NCI-H1092 treated with DMSO at 0.1 percent for 48 hours (cell line): ENCODE measurements at places on chromosomes 3 and 15.

GRCh38 chr3:129657261-129658046 is 51.0 kb upstream of the PLXND1 start:
- DNase-seq: no peak

- DNase-seq: peak; percentile 18
These were observed 790 bp downstream of the RAB5A start for GRCh38 chr3:19947549-19948225.

GRCh38 chr3:67620869-67621268 is 33.5 kb downstream of the SUCLG2 start:
- no peak for DNase-seq

- DNase-seq: peak; percentile 39
These were observed 26.5 kb downstream of the CFAP161 start for GRCh38 chr15:81160312-81161159.

GRCh38 chr3:183455089-183455488 is 26.7 kb upstream of the MCF2L2 start:
- no peak for DNase-seq

GRCh38 chr3:46324036-46324435 is 29.9 kb upstream of the CCR2 start:
- DNase-seq: no peak

GRCh38 chr3:98343647-98344507 is 9.8 kb upstream of the OR5K4 start:
- peak; percentile 15 for DNase-seq

- DNase-seq: no peak
These were observed 30.7 kb downstream of the ANKDD1A start for GRCh38 chr15:64942356-64942755.

- no peak for DNase-seq
These were observed 14.3 kb downstream of the ALDH1A3 start for GRCh38 chr15:100893964-100894295.

GRCh38 chr15:66484539-66485112 is 12.9 kb downstream of the SNAPC5 start:
- peak; percentile 26 for DNase-seq

DNA sequence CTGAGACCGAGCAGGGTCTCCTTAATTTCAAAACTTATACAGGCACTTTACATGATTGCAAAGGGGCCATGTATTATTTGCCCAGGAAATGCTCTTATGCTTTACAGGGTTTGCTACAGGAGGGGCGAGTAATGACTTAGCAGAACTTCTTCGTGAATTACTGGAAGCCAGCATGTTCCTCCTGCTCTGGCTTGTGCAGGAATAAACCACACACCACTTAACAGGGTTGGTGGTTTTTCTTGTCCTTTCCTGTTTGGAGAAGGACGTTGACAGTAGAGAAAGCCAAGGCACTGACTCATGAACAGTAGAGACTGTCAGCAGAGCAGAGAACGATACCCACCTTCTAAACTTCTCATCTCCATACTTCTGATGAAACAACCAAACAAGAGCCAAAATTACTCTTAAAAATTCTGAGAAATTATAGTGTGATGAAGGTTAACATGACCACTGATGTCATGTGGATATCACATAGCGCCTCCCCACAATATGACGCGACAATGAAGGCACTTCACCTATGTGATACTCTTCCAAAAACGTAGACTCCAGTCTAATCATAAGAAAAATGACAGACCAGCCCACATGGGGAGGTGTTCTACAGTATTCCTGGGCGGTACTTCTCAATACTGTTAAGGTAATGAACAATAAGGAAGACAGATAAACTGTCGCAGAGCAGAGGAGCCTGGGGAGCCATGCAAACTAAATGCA is 24.7 kb upstream of the MCTP2 start:
- DNase-seq: no peak

GRCh38 chr3:40088527-40089170 is 220.9 kb upstream of the EIF1B start:
- DNase-seq: no peak

DNA sequence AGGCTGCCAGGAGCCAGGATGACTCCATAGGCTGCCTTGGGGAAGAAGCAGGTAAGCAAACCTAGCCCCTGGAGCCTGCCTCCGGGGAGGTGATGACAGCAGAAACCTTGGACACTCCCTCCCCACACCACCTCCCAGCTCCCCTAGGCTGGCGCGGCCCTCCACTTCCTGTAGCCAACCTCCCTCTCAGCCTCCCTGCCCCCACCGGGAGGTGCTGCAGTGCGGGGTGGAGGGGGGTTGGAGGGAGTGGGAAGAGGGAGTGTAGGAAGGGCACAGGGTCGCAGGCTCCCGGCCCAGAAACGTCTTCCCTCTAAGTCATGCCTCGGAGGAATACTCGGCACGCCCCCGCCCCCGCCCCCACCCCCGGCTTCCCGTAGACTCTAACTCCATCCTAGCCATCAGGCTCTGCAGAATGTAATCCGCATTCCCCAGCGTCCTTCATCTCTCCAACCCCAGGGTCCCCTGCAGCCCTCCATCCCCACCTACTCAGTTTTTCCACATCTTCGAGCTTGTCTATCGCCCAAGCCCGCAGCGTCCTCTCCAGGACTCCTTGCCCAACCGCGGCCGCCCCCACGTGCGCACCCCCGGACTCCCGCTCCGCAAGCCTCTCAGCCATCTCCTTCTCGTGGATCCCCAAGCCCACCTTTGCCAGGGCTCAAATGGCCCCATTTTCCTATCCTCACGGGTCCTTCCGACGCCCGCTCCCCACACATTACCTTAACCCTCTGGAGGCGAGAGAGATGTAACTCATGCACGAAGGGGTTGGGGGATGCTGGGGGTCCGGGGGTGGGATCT is 528 bp downstream of the LPCAT4 start:
- peak; percentile 21 for DNase-seq

DNA sequence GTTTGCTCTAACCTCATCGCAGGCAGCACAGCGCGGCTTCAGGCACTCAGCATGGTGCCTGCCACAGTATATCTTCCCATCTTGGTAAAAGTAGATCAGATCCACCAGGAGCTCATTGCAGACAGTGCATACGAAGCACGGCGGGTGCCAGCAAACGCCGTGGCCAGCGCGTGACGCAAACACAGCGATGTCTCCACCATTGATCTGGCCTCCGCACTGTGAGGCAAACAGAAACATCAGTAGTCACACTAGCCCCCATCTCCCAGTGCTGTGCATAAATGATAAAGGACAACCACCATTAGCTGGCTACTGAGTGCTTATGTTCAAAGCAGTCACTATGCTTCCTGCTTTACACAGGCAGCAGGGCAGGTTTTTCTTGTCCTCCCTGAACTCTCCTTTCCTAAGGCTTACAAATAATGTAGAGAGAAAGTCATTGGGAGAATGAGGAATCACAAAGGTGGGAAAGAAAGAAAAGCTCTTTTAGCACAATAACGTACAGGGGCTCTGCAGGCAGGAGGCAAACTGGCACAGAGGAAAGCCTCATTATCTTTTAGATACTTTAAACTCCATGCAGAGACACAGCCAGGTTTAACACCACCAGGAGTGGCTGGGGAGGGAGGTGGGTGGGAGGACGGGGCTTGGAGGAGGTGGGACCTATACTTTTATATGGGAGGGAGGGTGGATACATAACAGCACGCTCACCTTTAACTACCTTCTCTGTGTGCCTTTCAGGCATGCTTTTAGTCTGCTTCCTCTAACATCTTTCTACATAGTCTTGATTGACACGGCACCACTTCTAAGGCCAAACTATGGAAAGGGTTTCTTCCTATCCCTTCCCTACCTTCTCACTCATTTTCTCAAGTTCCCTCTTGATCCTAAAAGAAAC is 67.9 kb downstream of the PRICKLE2 start:
- DNase-seq: no peak

DNA sequence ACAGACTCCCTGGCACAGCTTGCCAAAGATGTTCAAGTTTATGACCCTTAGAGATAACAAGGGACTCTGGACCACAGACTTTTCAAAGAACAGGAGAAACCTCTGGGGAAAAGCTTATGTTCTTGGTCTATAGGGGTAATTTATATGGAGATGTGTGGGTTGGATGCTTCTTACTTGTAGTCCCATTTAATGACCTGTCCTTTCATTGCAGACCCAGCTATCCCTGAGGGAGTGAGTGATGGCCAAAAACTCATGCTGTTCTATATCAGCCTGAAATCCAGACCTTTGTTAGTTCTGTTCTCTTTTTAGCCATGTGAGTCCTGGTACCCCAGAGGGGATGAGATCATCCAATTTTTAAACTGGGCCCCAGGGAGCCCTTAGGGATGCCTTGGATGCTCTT is 43.7 kb upstream of the MRPL3 start:
- DNase-seq: no peak

- DNase-seq: no peak
These were observed 30.1 kb upstream of the CERS3 start for GRCh38 chr15:100558771-100559254.

DNA sequence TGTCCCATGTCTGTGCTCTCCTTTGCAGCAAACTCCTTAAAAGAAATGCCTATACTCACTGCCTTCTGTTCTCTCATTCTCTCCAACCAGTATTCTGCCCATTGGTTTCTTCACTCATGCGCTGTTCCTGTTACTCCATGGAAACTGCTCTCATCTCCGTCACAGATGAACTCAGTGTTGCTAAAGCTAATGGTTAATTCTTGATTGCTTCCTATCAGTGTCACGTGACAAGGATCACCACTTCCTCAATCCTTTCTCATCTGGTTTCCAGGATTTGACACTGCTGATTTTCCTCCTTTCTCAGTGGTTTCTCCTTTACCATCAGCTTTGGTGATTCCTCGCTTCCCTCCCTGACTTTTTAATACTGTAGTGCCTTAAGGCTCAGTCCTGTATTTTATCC is 2.6 kb downstream of the DPH3 start:
- DNase-seq: no peak

- DNase-seq: no peak
These were observed 53.6 kb downstream of the HOMER2 start for GRCh38 chr15:82898961-82899360.

DNA sequence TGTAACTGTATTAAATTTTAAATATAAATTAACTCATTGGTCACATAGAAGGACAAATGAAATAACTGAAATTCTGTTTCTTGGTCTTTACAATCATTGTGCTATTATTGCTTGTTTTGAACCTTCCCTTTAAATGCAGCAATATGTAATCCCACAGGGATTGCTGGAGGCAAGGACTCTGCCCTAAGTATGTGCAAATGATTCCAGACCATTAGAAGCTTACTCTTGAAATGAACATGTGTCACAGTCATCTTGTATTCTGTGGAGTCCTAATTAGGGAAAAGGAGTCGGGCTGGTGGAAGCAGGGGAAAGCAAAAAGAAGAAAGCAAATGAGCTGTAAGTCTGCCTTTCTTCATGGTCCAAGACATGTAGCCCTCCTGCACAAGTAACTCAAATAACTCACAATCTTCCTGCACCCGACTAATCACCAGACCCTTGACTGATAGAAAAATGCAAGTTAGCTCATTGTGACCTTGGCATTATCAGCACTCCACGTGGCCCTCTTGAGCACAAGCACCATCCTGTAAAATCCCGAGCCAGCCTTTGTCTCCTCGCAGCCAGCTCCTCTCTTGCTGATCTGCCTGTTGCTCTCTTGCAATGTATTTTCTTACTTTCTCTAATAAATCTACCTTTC is 2.3 kb upstream of the TMPRSS7 start:
- DNase-seq: peak; percentile 79

DNA sequence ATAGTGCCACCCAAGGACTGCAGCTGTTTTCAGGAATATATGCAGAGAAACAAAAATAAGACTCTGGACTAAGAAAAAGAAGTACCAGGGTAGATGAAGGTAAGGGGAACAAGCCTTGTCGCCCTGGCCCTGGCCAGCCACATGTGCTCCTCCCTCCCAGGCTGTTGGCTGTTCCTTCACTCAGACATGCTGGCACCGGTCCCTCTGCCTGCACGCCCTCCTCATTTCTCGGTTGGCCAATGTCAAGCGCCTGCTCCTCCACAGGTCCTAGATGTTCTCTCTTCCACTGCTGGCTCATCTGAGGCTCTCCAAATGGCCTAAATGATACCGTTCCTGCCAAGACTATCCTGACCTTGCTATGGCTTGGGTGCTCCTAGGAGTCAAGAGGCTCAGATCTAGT is 288.4 kb upstream of the LYSMD4 start:
- no peak for DNase-seq

GRCh38 chr3:66041116-66041515 is 2.4 kb upstream of the MAGI1 start:
- no peak for DNase-seq

DNA sequence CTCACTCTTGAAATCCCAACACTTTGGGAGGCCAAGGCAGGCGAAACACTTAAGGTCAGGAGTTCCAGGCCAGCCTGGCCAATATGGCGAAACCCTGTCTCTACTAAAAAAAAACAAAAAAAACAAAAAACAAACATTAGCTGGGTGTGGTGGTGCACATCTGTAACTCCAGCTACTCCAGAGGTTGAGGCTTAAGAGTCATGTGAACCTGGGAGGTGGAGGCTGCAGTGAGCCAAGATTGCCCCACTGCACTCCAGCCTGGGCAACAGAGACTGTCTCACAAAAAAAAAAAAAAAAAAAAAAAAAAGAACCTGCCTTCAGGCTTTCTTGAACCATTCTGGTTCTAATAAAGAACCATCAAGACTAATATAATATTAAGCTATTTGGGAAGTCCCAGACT is 16.5 kb downstream of the ARPP19 start:
- no peak for DNase-seq

DNA sequence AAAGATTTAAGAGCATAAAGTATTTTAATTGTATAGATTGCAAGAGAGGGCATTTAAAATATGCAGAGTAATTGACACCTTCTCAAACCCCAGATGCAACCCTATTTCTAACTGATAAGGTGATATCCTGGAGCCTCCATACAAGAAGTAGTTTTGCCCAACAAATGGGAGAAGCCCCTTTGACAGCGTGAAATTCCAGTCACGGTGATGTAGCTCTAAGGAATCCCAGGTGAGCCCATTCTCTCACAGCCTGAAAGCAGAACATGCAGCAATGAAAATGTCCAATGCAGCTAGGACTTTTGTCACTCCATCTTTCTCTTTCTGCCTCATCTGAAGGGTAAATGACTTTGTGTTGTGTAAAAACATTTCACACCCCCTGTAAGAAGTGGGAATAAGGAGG is 96.4 kb downstream of the TMEM212 start:
- no peak for DNase-seq

DNA sequence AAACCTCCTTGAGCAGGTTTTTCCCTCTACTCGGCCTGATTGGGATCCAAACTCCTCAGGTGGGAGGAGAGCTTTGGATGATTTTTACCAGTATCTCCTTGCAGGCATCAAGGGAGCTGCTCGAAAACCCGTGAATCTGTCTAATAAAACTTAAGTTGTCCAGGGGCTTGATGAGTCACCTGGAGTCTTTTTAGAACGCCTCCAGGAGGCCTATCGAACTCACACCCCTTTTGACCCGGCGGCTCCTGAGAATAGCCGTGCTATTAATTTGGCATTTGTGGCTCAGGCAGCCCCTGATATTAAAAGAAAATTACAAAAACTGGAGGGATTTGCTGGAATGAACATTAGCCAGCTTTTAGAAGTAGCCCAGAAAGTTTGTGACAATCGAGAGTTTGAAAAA is 41.6 kb downstream of the ZBTB11 start:
- DNase-seq: no peak

- DNase-seq: no peak
These were observed 119.3 kb upstream of the SLC2A2 start for GRCh38 chr3:171145798-171146197.

DNA sequence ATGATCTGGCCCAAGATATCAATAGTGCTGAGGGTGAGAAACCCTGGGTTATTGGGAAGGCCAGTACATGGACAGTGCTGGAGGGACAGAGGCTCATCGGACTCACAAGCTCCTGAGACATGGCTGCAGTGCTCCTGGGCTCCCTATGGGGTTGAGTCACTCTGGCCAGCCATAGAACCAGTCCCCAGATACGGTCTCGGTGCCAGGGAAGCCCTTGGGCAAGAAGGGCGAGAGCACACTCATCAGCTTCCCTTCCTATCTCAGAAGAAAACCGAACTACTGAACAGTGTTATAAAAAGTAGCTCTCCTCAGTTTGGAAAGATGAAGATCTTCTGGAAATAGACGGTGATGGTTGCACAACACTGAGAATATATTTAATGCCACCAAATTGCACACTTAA is 34.4 kb downstream of the POC1A start:
- no peak for DNase-seq
